ENCODE measurements at places on chromosomes 6 and 20. TPM values are rescaled to one million over a fixed set of nuclear protein-coding genes. Genes with fewer than 3 reads are reported as not detected.

Gene POU3F2
- total RNA-seq: 0.14 TPM

Gene DYNLT2
- total RNA-seq: 1.5 TPM

Gene HDGFL1
- total RNA-seq: not detected

DNA sequence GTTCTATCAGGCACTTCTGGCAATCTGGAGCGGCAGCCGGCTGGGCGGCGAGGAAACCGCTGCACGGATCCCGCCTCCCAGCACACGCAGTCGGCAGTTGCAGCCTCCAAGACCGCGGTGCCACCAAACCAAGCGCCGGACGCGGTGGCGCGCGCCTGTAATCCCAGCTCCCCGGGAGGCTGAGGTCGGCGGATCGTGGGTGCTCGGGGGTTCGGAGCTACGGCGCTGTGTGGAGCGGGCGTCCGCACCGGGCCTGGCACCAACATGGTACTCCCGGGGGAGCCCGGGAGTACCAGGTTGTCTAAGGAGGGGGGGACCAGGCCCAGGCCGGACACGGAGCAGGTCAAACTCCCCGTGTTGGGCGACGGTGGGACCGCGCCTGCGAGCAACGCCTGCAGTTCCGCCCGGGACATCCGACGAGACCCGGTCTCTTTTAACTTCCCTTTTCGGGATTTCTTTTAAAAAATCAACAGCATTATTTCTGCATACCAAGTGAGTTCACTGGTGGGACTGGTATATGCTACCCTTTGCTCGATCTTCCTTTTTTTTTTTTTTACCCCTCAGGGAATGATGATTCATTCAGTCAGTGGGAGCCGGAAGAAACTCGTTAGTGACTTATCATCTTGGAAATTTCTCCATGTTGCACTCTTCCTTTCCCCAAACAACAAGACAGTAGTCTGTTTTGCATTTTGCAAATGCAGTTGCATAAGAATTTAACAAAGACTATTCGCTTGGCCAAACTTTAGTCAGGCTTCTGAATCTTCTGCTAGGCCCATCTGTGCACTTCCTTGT, 27.6 kb downstream of the ZNF311 start:
- H3K36me3 ChIP-seq: peaks cover 2% of the 10 kb centered on the region
- peaks cover 27% of the 10 kb centered on the region for H3K27me3 ChIP-seq
- peaks cover 39% of the 10 kb centered on the region for H3K4me1 ChIP-seq
- H3K4me3 ChIP-seq: peak overlapping the region; percentile 75

DNA sequence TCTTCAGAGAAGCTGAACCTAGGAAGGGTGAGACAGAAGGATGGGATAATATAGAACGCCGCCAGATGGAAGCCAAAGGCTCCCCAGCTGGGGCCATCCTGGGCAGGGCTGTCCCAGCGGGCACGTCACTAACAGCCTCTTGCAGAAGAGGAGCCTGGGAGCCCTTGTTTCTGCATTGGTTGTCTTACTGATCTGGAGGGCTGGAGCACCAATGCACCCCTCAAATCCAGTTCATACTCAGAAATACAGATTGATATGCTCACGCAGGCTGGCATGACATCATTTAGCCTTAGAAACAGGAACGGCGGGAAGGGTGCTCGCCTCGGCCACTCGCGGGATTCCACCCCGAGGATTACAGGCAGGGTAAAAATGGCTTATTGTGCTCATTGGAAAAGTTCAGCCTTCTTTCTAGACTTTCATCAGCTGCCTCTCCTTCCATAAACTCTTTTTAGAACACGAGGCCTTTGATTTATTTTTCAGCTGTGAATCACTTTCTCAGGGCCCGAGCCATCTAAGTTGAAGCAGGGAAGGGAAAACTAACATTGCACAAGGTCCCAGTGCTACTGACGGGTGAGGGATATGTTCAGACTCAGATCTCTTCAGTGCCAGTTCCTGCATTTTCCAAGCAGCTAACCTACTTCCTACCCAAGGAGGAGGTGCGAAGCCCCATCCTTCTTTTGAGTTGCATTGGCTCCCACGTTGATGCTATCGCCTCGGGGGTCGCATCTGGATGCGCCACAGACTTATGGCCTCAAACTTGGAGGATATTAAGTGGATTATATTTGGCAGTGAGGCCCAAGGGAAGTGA, 82.3 kb downstream of the GMPR start:
- DNase-seq: no peak
- no peak overlapping the region for H3K4me3 ChIP-seq
- no peaks in the 10 kb centered on the region for H3K27me3 ChIP-seq
- no peak overlapping the region for H3K27ac ChIP-seq
- H3K4me1 ChIP-seq: peaks cover 50% of the 10 kb centered on the region

All from WTC11 (cell line).